ENCODE measurements at places on chromosomes 12 and 14. TPM values are rescaled to one million over a fixed set of nuclear protein-coding genes. Genes with fewer than 3 reads are reported as not detected.

DNA sequence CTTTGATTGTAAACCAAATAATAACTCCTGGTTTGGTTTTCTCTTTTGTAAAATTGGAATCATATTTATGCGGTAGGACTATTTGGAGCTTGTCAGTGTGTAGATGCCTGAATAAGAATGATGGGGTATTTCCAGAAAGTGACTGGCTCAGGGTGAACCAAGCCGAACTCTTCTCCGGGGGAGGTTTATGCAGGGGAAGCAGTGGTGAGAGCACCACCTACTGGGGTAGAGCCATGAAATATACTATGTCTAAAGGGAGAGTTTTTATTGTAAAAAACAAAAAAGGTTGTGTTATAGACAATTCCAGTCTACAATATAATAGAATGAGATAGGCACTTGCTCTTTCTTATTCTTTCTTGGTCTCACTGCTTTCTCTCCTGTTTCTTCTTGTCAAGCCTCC, 222.9 kb upstream of the SLC16A7 start:
- H3K36me3 ChIP-seq: no peaks in the 10 kb centered on the region
- H3K27ac ChIP-seq: no peak overlapping the region
- no peak overlapping the region for H3K4me3 ChIP-seq
- H3K4me1 ChIP-seq: no peaks in the 10 kb centered on the region
- DNase-seq: peak; percentile 8
- no peaks in the 10 kb centered on the region for H3K27me3 ChIP-seq

DNA sequence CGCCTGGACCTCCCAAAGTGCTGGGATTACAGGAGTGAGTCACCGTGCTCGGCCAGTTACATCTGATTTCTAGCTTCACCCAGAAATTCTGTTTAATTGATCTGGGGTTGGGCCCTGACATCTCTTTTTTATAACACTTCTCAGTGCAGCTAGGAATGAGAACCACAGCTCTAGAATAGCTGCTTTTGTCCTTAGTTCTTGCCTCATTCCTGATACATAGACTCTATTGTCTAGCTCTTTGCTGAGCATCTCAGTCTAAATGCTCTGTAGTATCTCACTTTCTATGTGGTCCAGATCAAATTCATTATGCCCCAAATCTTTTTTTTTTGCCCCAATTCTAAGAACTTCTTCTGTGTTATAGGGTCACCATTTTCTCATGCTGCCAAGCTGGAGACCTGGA, 29.9 kb upstream of the FUT8 start:
- H3K36me3 ChIP-seq: no peaks in the 10 kb centered on the region
- no peak for DNase-seq
- H3K27ac ChIP-seq: no peak overlapping the region
- H3K4me3 ChIP-seq: no peak overlapping the region

The ATP6V1D gene
- 38.5 TPM for total RNA-seq

GRCh38 chr12:78403681-78404080, 460.9 kb upstream of the SYT1 start:
- no peaks in the 10 kb centered on the region for H3K36me3 ChIP-seq
- no peaks in the 10 kb centered on the region for H3K27me3 ChIP-seq
- DNase-seq: no peak
- H3K4me1 ChIP-seq: no peaks in the 10 kb centered on the region

The PZP gene
- not detected for total RNA-seq

- H3K4me1 ChIP-seq: no peaks in the 10 kb centered on the region
- H3K27me3 ChIP-seq: no peaks in the 10 kb centered on the region
- H3K36me3 ChIP-seq: peaks cover 10% of the 10 kb centered on the region
- H3K27ac ChIP-seq: no peak overlapping the region
- DNase-seq: no peak
- H3K4me3 ChIP-seq: no peak overlapping the region
These were observed 14.5 kb downstream of the ZNF839 start for GRCh38 chr14:102333795-102334705.

The ZNF10 gene
- total RNA-seq: not detected

DNA sequence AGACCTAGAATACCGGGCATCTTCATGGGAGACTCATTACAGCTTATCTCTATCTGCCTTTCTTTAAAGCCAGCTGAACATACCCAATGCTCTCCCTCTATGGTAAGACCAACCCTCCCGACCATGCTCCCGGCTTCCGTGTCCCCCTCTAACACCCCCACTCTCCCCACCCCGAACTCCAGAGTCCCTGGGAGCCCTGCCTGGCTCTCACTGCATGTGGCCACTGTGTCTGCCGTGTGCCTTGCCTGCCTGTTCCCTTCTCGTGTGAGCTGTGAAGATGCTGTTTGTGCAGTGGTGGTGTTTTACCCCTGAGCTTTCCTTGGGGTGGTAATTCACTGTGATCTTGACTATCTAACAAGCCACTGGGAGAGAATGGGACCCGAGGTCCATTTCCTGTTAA, 146.4 kb upstream of the FKBP4 start:
- H3K27ac ChIP-seq: no peak overlapping the region
- no peaks in the 10 kb centered on the region for H3K4me1 ChIP-seq
- no peaks in the 10 kb centered on the region for H3K36me3 ChIP-seq
- no peak for DNase-seq
- no peaks in the 10 kb centered on the region for H3K27me3 ChIP-seq

The HOXC6 gene
- total RNA-seq: 3.1 TPM

DNA sequence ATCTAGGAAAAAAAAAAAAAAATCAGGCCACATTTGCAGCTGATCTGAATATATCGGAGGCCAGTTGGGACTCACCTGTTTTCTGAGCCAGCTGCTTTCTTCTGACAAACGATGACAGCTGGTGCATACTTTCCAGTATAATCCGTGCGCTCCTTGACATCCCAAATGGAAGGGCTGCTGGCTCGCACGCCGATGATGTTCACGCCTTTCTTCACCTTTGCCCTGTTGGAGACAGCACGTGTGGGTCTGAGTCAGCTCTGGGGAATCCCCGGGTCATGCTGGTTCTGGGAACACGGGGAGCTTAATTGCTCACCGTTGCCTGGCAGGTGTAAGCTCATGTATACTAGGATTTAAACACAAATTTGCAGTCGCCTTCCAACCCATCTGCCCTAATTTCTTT, 372.8 kb downstream of the TMEM132D start:
- H3K4me3 ChIP-seq: no peak overlapping the region
- no peak for DNase-seq
- no peaks in the 10 kb centered on the region for H3K4me1 ChIP-seq
- no peaks in the 10 kb centered on the region for H3K36me3 ChIP-seq
- no peak overlapping the region for H3K27ac ChIP-seq

- H3K27ac ChIP-seq: no peak overlapping the region
- no peak overlapping the region for H3K4me3 ChIP-seq
- no peaks in the 10 kb centered on the region for H3K4me1 ChIP-seq
- no peaks in the 10 kb centered on the region for H3K36me3 ChIP-seq
- H3K27me3 ChIP-seq: no peaks in the 10 kb centered on the region
- no peak for DNase-seq
These were observed 102.8 kb upstream of the TMCC3 start for GRCh38 chr12:94753036-94753679.

- no peaks in the 10 kb centered on the region for H3K4me1 ChIP-seq
- no peak overlapping the region for H3K27ac ChIP-seq
These were observed 754.5 kb downstream of the C12orf50 start for GRCh38 chr12:87274594-87275245.

The SLC15A4 gene
- total RNA-seq: 20.6 TPM

The MYH7 gene
- total RNA-seq: not detected

DNA sequence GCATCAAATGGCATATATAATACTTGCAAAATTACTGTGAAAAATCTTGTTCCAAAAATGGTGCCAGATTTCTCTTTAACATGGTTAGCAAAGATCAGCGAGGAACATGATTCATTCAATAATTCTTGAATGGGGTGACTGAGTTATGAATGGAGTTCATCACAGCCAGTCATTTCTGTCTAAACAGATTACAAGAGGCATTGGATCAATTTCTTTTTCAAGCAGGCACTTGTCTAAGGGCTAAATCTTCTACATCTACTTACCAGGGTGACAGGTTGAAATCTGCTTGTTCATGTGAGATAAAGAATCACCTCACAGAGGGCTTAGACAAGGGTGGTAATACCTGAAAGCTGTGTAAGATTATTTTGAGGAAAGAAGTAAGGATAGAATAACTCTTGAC, 247.7 kb downstream of the ATP23 start:
- H3K36me3 ChIP-seq: no peaks in the 10 kb centered on the region
- no peak overlapping the region for H3K27ac ChIP-seq
- no peaks in the 10 kb centered on the region for H3K27me3 ChIP-seq
- no peaks in the 10 kb centered on the region for H3K4me1 ChIP-seq
- DNase-seq: no peak

GRCh38 chr14:81767266-81767995, 233.8 kb upstream of the SEL1L start:
- H3K27ac ChIP-seq: no peak overlapping the region
- no peak overlapping the region for H3K4me3 ChIP-seq
- no peaks in the 10 kb centered on the region for H3K27me3 ChIP-seq

- H3K27me3 ChIP-seq: no peaks in the 10 kb centered on the region
- peak overlapping the region; percentile 88 for H3K27ac ChIP-seq
- no peaks in the 10 kb centered on the region for H3K36me3 ChIP-seq
- DNase-seq: no peak
These were observed 22.3 kb upstream of the GNS start for GRCh38 chr12:64781280-64782190.

The CELA1 gene
- not detected for total RNA-seq

The SYNDIG1L gene
- total RNA-seq: not detected

GRCh38 chr12:8549381-8549780, 8.7 kb upstream of the CLEC4E start:
- H3K27me3 ChIP-seq: no peaks in the 10 kb centered on the region
- H3K36me3 ChIP-seq: no peaks in the 10 kb centered on the region
- no peak overlapping the region for H3K27ac ChIP-seq

GRCh38 chr14:104462651-104463630, 116.6 kb upstream of the C14orf180 start:
- H3K27me3 ChIP-seq: peaks cover 26% of the 10 kb centered on the region
- H3K36me3 ChIP-seq: no peaks in the 10 kb centered on the region
- no peak overlapping the region for H3K27ac ChIP-seq
- no peaks in the 10 kb centered on the region for H3K4me1 ChIP-seq
- DNase-seq: no peak

DNA sequence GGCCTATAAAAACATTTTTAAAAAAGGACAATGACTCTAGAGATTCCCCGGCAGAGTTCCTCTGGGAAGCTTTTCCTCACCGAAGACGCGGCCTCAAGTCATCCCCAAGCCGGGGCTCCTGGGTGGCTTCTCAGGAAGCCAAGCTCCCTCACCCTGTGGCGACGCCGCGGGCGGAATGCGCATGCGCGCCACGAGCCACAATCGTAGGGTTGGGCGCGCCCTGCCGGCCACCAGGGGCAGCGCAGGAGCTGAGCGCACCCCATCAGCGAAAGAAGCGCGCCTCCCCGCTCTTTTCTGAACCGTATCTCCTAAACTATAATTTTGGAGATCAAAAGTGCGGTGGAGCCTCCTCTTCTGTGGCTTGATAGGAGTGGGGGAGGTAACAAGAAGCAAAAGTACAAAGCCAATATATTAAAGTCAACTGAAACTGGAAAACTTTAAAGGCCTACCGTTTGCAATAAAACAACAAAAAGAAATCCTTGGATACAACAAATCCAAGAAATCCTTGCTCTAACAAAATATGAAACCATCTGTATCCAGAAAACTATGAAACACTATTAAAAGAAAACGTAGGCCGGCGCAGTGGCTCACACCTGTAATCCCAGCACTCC, 17.4 kb upstream of the CHFR start:
- DNase-seq: no peak
- no peak overlapping the region for H3K4me3 ChIP-seq
- H3K4me1 ChIP-seq: no peaks in the 10 kb centered on the region
- no peaks in the 10 kb centered on the region for H3K36me3 ChIP-seq
- no peak overlapping the region for H3K27ac ChIP-seq

- DNase-seq: no peak
- H3K27ac ChIP-seq: peak overlapping the region; percentile 63
- peak overlapping the region; percentile 32 for H3K4me3 ChIP-seq
These were observed 33.9 kb downstream of the SCARB1 start for GRCh38 chr12:124829708-124830304.

DNA sequence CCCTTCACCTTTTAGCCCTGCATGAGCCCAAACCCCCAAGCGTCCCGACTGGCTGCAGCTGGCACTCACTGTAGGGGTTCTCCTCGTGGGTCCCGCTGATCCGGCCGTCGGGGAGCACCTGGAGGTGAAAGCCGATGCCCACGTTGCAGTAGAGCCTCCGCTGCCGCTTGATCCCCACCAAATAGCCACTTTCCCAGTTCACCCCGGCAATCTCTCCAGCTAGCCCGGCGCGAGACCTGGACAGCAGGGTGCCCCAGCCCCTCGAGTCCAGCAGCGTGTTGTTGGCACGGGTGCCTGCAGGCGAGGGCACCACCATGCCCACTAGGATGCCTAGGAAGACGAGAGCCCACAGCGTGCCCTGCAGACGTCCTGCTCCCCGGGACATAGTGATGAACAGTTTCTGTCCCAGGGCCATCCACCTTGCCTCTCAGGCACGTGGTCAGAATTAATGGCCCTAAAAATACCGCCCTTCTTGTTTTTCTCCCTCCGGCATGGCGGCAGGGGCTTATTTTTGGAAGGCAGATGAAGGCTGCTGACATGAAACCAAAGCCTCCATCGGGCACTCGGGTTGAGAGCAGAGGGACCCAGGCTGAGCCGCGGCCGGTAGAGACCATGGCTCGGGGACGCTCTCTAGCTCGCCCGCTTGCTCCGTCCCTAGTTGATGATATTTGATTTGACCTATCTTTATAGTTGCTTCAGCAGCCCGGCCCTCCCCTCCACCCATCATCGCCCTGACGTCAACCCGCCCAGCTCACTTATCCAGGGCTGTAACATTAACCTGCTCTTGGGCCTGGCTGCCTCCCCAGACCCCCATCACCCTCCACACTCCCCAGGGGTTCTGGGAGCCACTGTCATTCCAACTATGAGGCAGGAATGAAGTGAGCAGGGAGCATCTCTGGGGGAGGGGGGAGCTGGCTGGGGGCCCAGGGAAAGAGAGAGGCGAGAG, at the start of gene FGF6:
Gene FGF6, minus strand, starts transcription at position 660 of the 946 bp plus-strand sequence. Its CDS starts 245 bp downstream, at position 415.
- no peak within 1 kb of the TSS for H3K4me3 ChIP-seq
- H3K36me3 ChIP-seq: no peaks in the 10 kb centered on the region
- H3K27ac ChIP-seq: no peak within 1 kb of the TSS
- DNase-seq: no peak
- peaks cover 29% of the 10 kb centered on the region for H3K27me3 ChIP-seq
- H3K4me1 ChIP-seq: peaks cover 5% of the 10 kb centered on the region

The DCTN2 gene
- total RNA-seq: 95.9 TPM

The GLS2 gene
- total RNA-seq: not detected

The LHX5 gene
- total RNA-seq: 2.4 TPM

DNA sequence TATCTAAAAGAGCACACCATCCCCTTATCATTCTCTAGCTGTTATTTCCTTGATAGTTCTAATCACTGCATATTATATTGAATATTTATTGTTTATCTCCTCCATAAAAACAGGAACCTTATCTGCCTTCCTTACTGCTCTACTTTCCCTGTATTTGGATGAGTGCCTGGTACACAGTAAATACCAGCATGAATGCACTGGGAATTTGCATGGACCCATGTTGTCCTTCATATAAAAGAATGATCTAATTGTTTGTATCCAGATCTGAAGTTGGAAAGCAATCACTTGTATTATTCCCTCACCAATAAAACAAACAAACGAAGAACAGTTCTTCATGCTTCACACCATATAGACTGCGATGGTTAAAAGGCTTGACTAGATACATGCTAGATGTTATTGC, 15.3 kb upstream of the CNOT2 start:
- DNase-seq: no peak
- H3K4me1 ChIP-seq: no peaks in the 10 kb centered on the region
- H3K27ac ChIP-seq: no peak overlapping the region
- H3K27me3 ChIP-seq: no peaks in the 10 kb centered on the region

All from HCT116 (cell line).